ENCODE measurements at places on chromosomes 5 and 9.

DNA sequence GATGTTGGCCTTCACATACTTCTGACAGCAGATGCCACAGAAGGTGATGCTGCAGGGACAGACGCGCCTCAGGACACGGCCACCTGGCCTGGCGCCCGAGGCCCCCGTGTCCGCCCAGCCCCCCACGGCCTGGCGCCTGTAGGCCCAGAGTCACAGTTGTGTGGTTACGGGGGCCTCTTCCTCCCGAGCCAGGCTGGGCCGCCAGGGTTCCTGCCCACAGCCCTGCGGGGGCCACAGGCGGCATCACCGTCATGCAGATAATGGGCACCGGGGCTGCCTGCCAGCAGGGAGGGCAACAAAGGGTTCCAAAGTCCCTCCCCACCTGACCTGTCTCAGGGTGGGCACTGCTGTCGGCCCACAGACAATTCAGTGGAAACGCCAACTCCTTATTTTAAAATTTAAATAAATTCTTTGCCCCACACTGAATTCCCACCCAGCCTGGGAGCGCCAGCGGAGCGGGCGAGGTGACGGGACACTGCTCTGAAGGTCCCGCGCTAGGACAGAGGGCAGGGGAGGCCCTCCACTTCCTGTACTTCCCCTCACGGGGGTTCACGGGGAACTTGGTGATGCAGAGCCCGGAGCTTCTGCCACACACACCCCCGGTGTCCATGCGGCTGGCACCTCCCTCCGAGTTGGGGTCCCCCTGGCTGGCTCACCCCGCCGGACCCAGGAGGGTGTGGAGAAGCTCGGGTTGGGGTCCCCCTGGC lies 40.6 kb downstream of the EXOC3 start:
- H3K4me1 ChIP-seq = peaks cover 4% of the 10 kb centered on the region
- no peak overlapping the region for H3K4me3 ChIP-seq
- no peaks in the 10 kb centered on the region for H3K27me3 ChIP-seq
- DNase-seq = no peak
- H3K36me3 ChIP-seq = no peaks in the 10 kb centered on the region

- H3K27me3 ChIP-seq = no peaks in the 10 kb centered on the region
- no peak overlapping the region for H3K4me3 ChIP-seq
- no peaks in the 10 kb centered on the region for H3K4me1 ChIP-seq
- no peaks in the 10 kb centered on the region for H3K36me3 ChIP-seq
- no peak overlapping the region for H3K27ac ChIP-seq
- DNase-seq = no peak
Observed at GRCh38 chr5:80055491-80056170, 20.5 kb downstream of the THBS4 start.

DNA sequence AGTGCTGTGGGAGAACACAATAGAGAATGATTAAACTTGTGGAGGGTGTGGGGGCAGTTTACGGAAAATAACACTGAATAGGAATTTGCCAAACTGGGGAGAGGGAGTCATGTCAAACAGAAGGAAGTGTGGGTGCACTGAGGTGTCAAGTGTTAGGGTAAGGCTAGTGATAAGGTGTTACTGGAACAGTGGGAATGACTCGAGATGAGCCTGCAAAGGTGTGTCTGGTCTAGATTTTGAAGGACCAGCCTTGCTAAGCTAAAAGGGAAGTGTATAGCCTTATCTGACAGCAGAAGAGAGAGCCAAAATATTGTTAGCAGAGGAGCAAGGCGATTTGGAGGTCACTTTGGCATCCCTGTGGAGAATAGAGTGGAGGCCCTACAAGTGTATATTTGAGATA lies 4.2 kb downstream of the CNOT6 start:
- H3K27me3 ChIP-seq = no peaks in the 10 kb centered on the region
- H3K27ac ChIP-seq = no peak overlapping the region
- H3K4me1 ChIP-seq = peaks cover 21% of the 10 kb centered on the region
- DNase-seq = no peak
- no peak overlapping the region for H3K4me3 ChIP-seq

GRCh38 chr5:54007827-54008777 lies 302.3 kb downstream of the ARL15 start:
- H3K27ac ChIP-seq = no peak overlapping the region
- no peak overlapping the region for H3K4me3 ChIP-seq
- no peaks in the 10 kb centered on the region for H3K4me1 ChIP-seq
- no peaks in the 10 kb centered on the region for H3K36me3 ChIP-seq
- H3K27me3 ChIP-seq = no peaks in the 10 kb centered on the region

GRCh38 chr5:147565524-147565923 lies 55.7 kb upstream of the DPYSL3 start:
- no peaks in the 10 kb centered on the region for H3K4me1 ChIP-seq
- H3K27ac ChIP-seq = no peak overlapping the region
- H3K4me3 ChIP-seq = no peak overlapping the region
- no peaks in the 10 kb centered on the region for H3K36me3 ChIP-seq
- H3K27me3 ChIP-seq = no peaks in the 10 kb centered on the region
- no peak for DNase-seq

DNA sequence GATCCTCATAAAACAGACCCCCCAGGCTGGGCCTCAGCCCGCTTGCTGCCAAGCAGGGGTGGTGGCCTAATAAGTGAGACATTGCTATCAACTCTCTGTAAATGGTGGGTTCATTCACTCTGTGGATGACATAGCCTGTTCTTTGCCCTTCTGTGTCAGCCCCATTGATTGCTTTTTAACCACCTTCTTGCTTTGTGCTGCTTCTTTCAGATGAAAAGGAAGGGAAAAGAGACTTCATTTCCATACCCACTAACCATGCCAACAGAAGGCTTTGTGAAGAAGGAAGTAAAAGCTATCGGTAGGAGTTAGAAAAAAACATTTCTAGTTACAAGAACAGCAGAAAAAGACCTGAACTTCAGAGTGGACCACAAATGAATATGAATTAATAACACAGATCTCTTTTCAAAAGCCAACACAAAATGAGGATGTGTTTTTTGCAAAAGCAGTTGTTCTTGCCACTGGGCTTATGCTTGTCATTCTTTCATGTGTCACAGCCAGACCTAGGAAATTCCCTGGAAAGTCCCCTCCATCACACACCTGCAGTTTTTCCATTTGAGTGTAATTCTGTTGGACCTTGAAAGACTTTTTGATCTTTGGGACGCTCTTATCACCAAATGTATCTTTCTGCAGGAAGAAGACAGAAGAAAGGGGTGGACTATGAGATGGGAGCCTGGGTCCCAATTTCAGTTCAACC lies 507.7 kb downstream of the CCDC171 start:
- DNase-seq = no peak
- no peak overlapping the region for H3K27ac ChIP-seq
- peaks cover 11% of the 10 kb centered on the region for H3K4me1 ChIP-seq

DNA sequence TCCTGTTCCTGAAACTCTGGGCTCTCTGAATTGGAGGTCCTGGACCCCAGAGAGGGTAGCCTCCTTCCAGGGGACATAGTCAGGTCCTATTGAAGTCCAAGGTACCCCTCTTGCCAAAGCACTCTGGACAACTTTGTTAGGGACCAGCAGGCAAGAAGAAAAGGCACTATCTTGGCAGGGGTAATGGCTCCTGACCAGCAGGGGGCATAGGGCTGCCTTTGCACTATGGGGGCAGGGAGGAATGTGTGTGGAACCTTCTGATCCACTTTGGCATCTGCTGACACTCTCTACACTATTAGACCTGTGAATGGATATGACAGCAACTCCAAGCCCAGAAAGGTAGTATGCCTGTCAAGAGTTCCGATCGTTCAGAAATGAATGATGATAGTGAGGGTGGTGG lies 179.0 kb upstream of the CD180 start:
- H3K4me1 ChIP-seq = no peaks in the 10 kb centered on the region
- H3K27me3 ChIP-seq = no peaks in the 10 kb centered on the region
- no peak for DNase-seq
- no peak overlapping the region for H3K27ac ChIP-seq

DNA sequence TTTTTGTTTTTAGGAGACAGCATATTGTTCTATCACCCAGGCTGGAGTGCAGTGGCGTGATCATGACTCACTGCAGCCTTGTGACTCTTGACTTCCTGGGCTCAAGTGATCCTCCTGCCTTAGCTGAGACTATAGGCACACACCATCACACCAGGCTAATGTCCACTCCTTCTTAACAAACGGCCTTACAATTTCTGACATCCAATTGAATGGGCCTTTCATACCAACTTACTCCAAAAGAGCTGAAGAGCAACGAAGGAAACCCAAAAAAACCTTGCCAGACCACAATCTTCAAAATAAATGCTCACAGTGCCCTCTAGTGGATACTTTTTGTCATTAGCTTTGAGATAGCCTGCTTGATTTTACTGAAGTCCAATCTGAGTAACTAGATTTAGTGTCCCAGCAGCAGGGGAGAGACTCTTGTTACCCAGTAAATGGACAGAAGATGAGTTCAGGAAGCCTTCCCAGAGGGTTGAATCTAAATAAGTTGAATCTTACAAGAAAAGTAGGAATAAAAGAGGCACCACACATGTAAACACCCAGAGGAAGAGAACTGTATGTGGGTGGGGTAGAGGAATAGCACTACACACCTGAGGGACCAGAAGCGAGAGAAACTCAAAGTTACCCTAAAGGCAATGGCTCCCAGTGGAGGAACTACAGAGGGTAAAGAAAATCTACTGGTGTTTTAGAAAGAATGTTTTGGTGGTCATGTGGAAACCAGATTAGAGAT lies 9.3 kb downstream of the ZNF622 start:
- no peak for DNase-seq
- peaks cover 82% of the 10 kb centered on the region for H3K36me3 ChIP-seq
- H3K4me1 ChIP-seq = peaks cover 11% of the 10 kb centered on the region
- no peak overlapping the region for H3K27ac ChIP-seq
- no peak overlapping the region for H3K4me3 ChIP-seq

DNA sequence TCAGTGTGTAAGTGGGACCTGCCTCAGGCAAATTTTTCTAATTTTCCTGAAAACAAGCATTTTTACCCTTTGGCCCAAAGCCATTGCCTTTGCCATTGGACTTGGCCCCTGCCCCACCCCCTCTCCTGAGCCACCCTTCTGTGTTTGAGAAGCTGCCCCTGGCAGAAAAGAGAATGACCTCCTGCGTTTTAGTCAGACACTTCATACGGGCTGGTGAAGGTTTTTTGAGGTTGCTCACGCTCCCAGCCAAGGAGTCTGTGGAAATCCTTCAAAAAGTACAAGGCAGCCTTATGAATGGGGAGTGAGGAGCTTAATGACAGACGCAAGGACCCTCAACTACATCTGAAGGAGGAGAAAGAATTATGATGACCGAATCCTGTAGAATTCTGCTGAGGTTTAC lies 308.9 kb downstream of the SLIT3 start:
- no peak for DNase-seq
- no peak overlapping the region for H3K4me3 ChIP-seq
- H3K4me1 ChIP-seq = no peaks in the 10 kb centered on the region
- peaks cover 6% of the 10 kb centered on the region for H3K27me3 ChIP-seq
- no peak overlapping the region for H3K27ac ChIP-seq
- H3K36me3 ChIP-seq = no peaks in the 10 kb centered on the region

DNA sequence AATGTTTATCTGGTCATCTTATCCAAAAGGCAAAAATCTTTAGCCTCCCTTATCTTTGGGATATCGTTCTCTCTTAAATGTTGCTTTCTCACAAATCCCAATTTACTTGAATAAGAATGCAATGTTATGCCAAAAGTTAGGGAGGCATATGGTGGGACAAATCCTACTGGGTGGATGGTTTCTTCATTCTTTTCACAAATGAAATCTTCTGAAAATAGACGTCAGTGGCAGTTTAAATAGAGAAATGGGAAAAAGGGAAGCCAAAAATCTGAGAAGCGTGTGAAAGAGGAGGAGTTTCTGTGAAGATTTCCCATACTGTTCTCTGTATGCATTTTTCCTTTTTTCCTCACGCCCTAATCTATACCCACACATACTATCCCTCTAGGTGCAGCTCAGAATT lies 2.5 kb upstream of the PCDHAC1 start:
- H3K36me3 ChIP-seq = no peaks in the 10 kb centered on the region
- H3K4me3 ChIP-seq = no peak overlapping the region
- H3K4me1 ChIP-seq = peaks cover 18% of the 10 kb centered on the region
- peaks cover 4% of the 10 kb centered on the region for H3K27me3 ChIP-seq
- H3K27ac ChIP-seq = no peak overlapping the region
- DNase-seq = no peak

- H3K4me1 ChIP-seq = no peaks in the 10 kb centered on the region
- no peak overlapping the region for H3K4me3 ChIP-seq
- no peaks in the 10 kb centered on the region for H3K36me3 ChIP-seq
- no peak overlapping the region for H3K27ac ChIP-seq
Observed at GRCh38 chr5:167555565-167556166, 735.8 kb upstream of the WWC1 start.

DNA sequence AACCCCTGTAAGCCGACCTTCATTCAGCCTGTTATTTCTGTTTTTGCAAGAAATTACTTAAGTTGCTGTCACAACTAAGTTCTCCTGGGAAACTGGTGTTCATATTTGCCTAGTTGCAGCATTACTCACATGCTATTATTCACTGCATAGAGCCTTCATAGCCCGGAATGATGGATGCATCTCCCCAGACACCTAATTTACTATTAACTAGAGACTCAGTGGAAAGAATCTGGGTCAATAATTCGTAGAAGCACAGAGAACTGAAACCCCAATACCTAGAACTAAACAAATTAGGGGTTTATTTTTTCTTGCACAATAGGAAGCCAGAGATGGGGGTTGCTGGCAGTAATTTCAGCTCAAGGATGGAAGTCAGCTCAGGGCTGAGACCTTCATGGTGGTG lies 45.7 kb upstream of the FAM170A start:
- H3K4me1 ChIP-seq = no peaks in the 10 kb centered on the region
- H3K36me3 ChIP-seq = no peaks in the 10 kb centered on the region
- DNase-seq = no peak

- H3K27ac ChIP-seq = no peak overlapping the region
- H3K4me1 ChIP-seq = no peaks in the 10 kb centered on the region
- DNase-seq = no peak
- H3K36me3 ChIP-seq = no peaks in the 10 kb centered on the region
- H3K4me3 ChIP-seq = no peak overlapping the region
- H3K27me3 ChIP-seq = peaks cover 14% of the 10 kb centered on the region
Observed at GRCh38 chr5:2196989-2197619, 314.4 kb upstream of the IRX4 start.

GRCh38 chr9:132486706-132487350 lies 76.8 kb downstream of the CFAP77 start:
- H3K36me3 ChIP-seq = no peaks in the 10 kb centered on the region
- peak overlapping the region; percentile 28 for H3K27ac ChIP-seq
- peak; percentile 40 for DNase-seq
- H3K4me1 ChIP-seq = peaks cover 34% of the 10 kb centered on the region
- peak overlapping the region; percentile 36 for H3K4me3 ChIP-seq
- peaks cover 50% of the 10 kb centered on the region for H3K27me3 ChIP-seq

GRCh38 chr5:163887854-163888253 lies 382.4 kb downstream of the MAT2B start:
- no peaks in the 10 kb centered on the region for H3K4me1 ChIP-seq
- H3K27ac ChIP-seq = no peak overlapping the region
- no peaks in the 10 kb centered on the region for H3K27me3 ChIP-seq
- H3K36me3 ChIP-seq = no peaks in the 10 kb centered on the region
- no peak overlapping the region for H3K4me3 ChIP-seq

DNA sequence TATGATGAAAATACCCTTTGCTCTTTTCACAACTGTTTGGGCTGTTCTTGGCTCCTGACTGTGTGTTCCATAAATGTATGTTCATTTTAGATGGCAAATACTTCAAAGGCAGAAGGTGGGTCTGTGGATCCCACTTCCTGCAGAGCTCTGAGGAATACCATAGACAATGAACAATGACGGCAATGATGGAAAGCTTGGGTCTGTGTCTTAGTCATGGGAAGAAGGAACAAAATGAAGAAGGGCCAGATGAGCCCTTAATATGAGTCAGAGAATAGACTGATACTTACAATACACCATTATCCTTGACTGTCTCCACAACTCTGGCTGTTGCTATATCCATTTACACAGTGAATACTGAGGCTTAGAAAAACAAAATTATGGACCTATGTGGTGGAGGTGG lies 126.0 kb downstream of the SLIT3 start:
- H3K27me3 ChIP-seq = peaks cover under 1% of the 10 kb centered on the region
- no peak overlapping the region for H3K27ac ChIP-seq
- H3K36me3 ChIP-seq = no peaks in the 10 kb centered on the region
- no peak overlapping the region for H3K4me3 ChIP-seq
